ENCODE measurements at places on chromosomes 13 and 19.

DNA sequence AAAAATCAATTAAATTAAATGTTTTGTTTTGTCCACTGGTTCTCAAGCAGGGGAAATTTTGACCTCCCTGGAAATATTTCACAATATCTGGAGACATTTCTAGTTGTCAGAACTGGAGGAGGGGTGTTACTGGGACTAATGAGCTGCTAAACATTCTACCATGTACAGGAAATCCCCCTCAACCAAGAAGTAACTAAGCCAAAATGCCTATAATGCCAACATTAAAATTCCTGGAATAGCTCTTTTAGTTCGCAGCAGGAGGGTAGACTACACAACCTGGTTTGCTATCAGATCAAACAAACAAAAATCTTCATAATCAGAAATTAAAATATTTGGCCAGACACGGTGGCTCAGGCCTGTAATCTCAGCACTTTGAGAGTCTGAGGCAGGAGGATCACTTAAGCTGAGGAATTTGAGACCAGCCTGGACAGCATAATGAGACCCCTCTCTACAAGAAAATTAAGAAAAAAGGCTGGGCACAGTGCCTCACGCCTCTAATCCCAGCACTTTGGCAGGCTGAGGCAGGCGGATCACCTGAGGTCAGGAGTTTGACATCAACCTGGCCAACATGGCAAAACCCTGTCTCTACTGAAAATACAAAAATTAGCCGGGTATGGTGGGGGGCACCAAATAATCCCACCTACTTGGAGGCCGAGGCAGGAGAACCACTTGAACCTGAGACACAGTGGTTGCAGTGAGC is 13.7 kb upstream of the SMARCA4 start:
- DNase-seq, result no peak

- DNase-seq, result peak; percentile 22
Observed at GRCh38 chr19:5553892-5554291, 13.9 kb downstream of the TINCR start.

GRCh38 chr13:84366506-84366905 is 484.2 kb upstream of the SLITRK1 start:
- DNase-seq, result no peak

GRCh38 chr13:42211704-42212464 is 60.1 kb upstream of the AKAP11 start:
- no peak for DNase-seq

- peak; percentile 50 for DNase-seq
Observed at GRCh38 chr13:43936647-43937046, 56.9 kb downstream of the LACC1 start.

DNA sequence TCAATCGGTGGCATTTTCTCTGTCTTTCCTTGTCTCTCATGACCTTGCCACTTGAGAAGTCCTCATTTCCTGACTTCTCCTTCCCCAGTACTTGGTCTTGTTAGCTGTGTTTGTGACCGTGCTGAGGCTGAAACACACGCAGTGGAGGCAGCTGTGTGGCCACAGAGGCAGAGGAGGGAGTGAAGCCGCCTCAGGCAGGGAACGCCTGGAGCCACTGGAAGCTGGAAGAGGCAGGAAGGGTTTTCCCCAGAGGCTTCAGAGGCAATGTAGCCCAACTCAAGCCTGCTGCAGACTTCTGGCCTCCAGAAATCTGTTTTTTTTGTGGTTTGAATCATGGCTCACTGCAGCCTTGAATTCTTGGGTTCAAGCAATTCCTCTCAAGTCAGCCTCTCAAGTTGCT is 29.2 kb upstream of the ARGLU1 start:
- DNase-seq, result no peak

DNA sequence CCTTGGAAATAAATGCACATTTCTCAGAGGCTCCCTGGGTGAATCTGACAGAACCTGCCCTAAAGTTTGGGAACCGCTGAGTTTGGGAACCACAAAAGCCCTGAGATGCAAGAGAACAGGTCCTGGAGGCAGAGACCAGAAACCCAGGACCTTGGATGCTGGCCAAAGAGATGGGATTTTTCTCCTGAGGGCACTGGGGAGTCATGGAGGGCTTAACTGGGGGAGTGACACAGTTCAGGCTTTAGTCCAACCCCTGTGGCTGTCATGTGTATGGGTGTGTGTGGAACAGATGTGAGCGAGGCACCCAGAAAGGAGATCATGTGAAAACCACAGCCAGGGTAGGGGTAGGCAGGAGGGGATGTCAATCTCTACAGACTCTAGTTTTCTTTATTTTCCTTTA is 3.9 kb upstream of the NCCRP1 start:
- no peak for DNase-seq

DNA sequence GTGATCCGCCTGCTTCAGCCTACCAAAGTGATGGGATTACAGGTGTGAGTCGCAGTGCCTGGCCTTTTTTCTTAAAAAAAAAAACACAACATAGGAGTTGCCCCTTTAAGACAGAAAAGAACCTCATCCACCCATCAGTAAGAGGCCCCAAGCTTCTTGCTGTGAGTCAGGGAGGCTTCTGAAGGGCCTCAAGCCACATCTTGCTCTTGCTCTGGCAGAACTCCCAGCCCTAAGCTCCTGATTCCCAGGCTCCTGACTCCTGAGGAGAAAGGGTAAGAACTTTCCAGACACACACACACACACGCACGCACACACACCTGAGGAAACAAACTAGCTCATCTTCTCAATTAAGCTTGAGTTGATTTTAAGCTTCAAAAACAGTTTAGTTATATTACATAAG is 6.9 kb downstream of the ETFB start:
- DNase-seq, result no peak

DNA sequence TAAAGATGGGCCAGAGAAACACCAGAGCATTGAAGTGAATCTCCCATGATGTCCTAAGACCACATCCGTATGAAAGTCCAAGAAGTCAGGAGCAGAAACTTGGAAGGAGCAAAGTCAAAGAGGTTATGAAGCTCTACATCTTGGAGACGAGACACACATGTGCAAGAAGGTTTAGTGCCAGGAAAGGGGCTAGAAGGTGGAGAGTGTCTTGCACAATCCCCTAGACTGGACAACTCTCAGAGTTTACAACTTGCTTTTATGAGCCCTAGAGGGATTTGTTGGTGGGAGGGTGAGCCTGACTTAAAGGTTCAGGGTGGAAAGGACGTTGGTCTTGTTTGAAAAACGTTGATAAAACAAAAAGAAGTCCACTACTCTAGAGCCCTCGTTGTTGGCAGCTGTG is 150.6 kb downstream of the GPC6 start:
- DNase-seq, result no peak

GRCh38 chr19:46349311-46349993 is 2.6 kb downstream of the PPP5C start:
- DNase-seq, result peak; percentile 86

- DNase-seq, result no peak
Observed at GRCh38 chr19:39419003-39419402, 6.5 kb downstream of the PLEKHG2 start.

- no peak for DNase-seq
Observed at GRCh38 chr19:21454901-21455300, 50.5 kb upstream of the ZNF429 start.

- no peak for DNase-seq
Observed at GRCh38 chr13:57629391-57629804, 2.1 kb upstream of the PCDH17 start.

GRCh38 chr19:18432275-18433014 is 5.5 kb downstream of the ISYNA1 start:
- no peak for DNase-seq

DNA sequence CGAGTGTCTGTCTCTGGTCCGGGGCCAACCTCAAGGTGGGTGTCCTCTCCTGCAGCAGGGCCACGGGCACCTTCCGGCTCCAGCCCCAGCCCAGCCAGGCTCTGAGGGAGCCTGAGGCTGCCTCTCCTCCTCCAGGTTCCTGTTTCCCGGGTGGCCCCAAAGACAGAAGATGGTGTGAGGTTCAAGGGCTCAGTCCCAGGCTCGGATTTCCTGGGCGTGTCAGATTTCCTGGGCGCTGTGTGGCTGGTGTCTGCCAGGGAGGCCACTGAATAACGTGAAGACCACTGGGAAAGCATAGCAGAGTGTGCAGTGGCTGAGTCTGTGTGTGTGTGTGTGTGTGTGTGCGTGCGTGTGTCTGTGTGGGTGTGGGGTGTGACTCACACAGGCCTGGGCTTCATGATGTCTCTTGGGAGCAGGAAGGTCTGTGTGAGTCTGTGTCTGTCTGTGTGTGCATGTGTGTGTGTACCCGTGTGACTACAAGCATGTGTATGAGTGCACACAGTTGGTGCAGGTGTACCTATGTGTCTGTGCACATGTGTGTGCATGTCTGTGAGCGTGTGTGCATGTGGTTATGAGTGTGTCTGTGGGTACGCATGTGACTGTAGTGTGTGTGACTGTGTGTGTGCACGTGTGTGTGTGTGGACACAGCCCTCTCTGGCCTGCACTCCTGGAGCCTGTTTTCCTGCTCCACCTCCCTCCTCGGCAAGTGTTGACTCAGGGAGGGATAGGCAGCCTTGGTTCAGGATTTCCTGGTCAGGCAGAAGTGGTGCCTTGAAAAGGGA is 28.3 kb downstream of the CEBPA start:
- no peak for DNase-seq

DNA sequence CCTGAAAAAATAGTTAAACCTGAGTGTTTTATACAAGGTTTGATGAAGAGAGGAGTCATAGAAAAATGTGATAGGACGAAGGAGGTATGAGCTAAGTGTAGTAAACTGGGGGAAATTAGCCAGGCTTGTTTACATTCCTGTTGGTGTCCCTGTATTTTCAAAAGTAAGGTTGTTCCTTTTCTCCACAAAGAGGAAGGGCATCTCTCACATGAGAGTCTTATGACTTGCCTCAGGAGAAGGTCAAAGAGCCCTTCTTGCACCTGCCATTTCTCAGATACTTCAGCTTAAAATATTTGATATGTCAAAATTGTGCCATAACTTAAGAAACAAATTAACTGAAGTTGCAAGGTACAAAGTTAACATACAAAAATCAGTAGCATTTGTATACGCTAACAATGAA is 3.6 kb upstream of the N4BP2L2 start:
- no peak for DNase-seq

GRCh38 chr19:35336166-35336955 is 7.4 kb downstream of the CD22 start:
- no peak for DNase-seq

- peak; percentile 64 for DNase-seq
Observed at GRCh38 chr19:12786141-12786870, 5.0 kb upstream of the JUNB start.

DNA sequence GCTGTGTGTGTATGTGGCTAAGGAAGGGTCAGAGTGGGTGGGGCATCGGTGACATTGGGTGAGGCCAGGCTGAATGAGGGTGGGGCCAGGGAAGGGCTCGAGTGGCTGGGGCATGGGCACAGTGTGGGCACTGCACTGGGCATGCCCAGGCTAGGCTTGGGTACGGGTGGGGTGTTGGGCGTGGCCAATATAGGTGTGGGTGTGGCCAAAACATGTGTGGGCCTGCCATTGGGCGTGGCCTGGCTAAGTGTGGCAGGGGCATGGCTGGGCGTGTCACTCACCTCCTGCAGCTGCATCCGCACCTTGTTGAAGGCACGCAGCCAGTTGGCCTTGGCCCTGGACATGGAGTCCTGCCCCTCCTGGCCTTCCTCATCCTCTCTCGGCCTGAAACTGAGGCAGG is 33.2 kb downstream of the UNC13A start:
- peak; percentile 61 for DNase-seq

DNA sequence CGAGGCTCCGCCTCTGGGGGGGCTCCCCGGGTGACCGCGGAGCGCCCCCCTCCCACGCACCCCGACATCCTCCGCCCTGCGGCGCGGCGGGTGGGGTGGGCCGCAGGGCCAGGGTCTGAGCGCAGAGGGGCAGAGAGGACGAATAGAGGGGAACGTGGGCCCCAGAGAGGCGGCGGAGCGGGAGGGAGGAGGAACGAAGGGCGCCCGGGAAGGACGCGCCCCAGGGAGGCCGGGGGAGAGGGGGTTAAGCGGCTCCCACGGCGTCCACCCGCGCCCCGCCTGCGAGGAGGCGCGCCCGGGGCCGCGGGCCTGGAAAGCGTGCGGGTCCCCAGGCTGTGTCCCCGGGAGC is 1.0 kb downstream of the HCN2 start:
- no peak for DNase-seq

DNA sequence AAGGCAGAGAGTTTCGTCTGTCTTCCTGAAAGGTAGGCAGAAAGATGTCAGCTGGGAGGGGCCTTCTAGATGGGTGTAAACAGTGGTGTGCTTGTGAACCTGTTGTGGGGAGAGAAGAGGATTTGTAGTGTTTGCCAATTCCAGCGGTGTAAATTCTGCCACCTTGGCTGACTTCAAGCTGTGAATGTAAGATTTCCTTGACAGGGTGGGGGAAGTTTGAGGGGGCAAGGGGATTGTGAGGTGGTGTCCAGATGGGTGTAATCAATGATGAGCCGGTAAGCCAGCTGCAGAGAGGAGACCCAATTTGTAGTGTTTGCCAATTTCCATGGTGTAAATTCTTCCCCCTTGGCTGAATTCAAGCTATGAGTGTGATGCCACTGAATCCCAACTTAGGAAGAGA is 61.0 kb upstream of the ADGRE5 start:
- DNase-seq, result no peak

GRCh38 chr13:49454388-49455006 is 10.4 kb downstream of the SETDB2 start:
- DNase-seq, result peak; percentile 26

DNA sequence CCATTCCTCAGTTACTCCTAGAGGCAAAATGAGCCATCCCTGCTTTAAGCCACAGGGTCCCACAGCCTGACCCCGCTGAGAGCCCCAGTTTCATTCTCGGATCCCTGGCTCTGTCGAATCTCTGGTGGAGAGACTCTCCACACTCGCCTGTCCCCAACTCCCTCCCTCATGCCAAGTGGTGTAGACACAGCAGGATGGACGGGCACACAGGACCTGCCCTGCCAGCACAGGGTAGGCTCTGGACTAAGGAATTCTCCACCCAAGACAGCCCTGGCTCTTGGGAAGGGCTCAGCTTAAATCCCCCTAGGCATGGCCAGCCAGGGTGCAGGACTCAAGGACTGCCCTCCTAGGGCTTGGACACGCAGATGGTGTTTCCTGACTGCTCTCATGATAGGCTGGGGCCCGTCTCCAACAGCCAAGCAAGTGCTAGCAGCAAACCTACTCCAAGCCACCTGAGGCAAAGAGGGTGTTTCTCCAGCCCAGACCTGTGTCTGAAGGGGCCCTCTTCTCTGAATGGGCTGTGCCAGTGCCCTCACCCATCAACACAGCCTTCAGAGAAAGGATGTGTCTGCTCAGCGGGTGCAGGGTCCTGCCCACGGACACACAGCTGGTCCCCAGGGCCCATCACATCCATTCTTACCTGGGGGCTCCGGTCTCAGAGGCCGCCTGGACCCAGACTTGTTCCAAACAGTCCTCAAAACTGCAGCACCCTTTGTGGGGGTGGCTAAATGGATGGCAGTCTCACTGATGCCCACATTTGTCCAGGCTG is 65.3 kb downstream of the PEPD start:
- no peak for DNase-seq

- no peak for DNase-seq
Observed at GRCh38 chr19:44660081-44660480, 11.2 kb upstream of the CEACAM19 start.
